ENCODE measurements at places on chromosomes 2 and 18.

DNA sequence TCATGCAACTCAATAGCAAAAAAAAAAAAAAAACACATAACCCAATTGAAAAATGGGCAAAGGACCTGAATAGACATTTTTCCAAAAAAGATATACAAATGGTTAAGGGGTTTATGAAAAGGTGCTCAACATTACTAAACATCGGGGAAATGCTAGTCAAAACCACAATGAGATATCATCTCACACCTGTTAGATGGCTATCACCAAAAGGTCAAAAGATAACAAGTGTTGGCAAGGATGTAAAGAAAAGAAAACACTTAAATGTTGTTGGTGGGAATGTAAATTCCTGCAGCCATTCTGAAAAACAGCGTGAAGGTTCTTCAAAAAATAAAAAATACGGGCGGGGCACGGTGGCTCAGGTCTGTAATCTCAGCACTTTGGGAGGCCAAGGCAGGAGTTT lies 112.4 kb upstream of the CAB39 start:
- no peak for DNase-seq

DNA sequence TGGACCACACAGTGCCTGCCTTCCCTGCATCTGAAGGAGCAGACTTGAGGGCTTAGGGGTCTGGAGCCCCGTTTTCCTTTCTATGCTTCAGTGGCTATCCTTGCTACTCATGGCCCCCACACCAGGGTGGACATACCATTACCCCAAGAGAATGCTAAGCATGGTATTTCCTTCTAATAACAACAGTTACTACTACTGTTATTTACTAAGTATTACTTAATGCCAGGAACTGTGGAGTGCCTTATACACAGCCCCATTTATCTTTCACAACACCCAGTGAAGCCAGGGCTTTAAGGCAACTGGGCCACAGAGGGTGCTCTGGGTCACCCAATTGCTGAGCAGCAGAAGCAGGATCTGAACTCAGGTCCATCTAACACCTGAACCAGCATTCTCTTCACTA lies 5.8 kb upstream of the PAX8 start:
- DNase-seq: no peak

GRCh38 chr2:18445433-18446320 lies 114.8 kb downstream of the RDH14 start:
- DNase-seq: no peak

DNA sequence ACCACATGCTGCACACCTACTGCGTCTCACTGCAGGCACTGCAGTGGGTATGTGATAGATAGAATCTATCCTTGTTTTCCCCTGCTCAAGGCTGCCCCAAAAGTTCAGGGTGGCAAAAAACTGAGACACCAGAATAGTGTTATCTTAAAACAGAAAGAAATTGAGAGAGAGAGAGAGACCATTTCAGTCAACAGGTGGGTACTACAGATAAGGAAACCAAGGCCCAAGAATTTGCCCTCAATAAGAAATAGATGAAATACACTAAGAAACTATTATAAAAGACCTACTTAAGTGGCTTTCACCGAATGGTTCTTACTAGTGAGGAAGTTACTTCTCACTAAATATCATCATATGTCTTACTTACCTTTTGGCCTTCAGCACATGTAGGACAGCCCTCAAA lies 27.9 kb downstream of the EPG5 start:
- no peak for DNase-seq

Measured in SHP77 treated with DMSO at 0.1 percent for 48 hours (cell line).